Central memory CD8-positive, alpha-beta T cell (primary cell): ENCODE measurements at places on chromosomes 1 and 21.

- H3K4me3 ChIP-seq: no peak overlapping the region
- H3K27ac ChIP-seq: no peak overlapping the region
- H3K4me1 ChIP-seq: no peaks in the 10 kb centered on the region
- no peaks in the 10 kb centered on the region for H3K36me3 ChIP-seq
- H3K27me3 ChIP-seq: no peaks in the 10 kb centered on the region
These were observed 188.3 kb downstream of the ASTN1 start for GRCh38 chr1:176976225-176976624.

- H3K27me3 ChIP-seq: peaks cover 60% of the 10 kb centered on the region
- no peaks in the 10 kb centered on the region for H3K4me1 ChIP-seq
- H3K36me3 ChIP-seq: no peaks in the 10 kb centered on the region
- H3K27ac ChIP-seq: no peak overlapping the region
These were observed 32.4 kb downstream of the STYXL2 start for GRCh38 chr1:167126317-167126716.

GRCh38 chr21:35231090-35231489, 182.0 kb upstream of the RUNX1 start:
- no peak for DNase-seq
- no peak overlapping the region for H3K27ac ChIP-seq
- H3K36me3 ChIP-seq: peaks cover 2% of the 10 kb centered on the region
- H3K4me1 ChIP-seq: peaks cover 37% of the 10 kb centered on the region
- no peak overlapping the region for H3K4me3 ChIP-seq

DNA sequence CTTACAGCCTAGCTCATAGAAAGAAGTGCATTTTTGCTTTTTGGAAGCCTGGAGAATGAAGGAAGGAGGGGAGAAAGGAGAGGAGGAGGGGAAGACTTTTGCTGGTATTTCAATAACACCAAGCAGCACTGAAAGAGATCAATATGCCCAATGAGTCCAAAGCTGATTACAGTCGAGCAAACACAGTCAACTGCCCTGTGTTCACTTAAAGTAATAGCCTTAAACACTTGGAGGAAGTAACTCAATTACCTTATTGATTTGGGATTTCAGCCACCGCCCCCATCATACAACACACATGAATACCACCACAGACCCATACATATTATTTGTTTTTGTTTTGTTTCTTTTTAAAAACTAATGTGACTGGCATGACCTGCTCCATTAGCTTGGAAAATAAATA, 23.3 kb upstream of the RXRG start:
- H3K27ac ChIP-seq: no peak overlapping the region
- H3K4me3 ChIP-seq: no peak overlapping the region
- H3K36me3 ChIP-seq: no peaks in the 10 kb centered on the region
- H3K4me1 ChIP-seq: no peaks in the 10 kb centered on the region
- DNase-seq: no peak
- peaks cover 52% of the 10 kb centered on the region for H3K27me3 ChIP-seq

GRCh38 chr1:154270833-154271232, 1.6 kb upstream of the HAX1 start:
- no peaks in the 10 kb centered on the region for H3K27me3 ChIP-seq
- peak overlapping the region; percentile 99 for H3K27ac ChIP-seq
- no peak for DNase-seq
- H3K4me3 ChIP-seq: peak overlapping the region; percentile 98
- H3K4me1 ChIP-seq: peaks cover 29% of the 10 kb centered on the region

DNA sequence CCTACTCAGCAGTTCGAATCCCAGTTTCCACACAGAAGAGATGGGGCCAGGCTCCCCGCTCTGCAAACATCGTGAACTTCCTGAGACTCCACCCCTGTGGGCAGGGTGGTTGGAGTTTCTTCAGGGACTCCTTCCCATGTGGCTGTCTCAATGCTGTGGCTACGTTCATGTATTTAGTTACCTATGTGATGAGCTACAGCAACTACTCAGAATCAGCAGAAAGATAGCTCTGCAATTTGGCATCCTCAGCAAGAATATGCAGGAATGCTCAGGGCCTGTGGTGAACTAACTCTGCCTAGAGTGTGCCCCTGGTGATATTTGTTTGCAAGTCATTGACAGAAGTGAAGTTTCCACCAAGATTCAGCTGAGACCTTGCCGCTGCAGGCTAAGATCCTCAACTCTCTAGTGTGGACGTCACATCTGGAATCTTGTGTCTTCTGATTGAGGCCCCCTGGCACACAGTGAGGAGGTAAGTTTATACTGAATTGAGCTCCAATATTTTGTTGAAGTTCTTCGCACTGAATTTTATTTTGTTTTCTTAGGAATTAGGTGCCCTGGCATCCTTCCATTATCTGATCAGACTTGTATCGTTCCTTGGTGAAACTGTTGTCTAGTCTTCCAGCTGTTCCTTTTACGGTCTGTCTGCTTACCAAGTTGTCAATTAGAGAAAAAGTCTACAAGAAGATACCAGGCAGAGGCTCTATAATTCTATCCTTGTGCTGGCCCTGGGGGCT, 8.2 kb upstream of the GLRX2 start:
- H3K27ac ChIP-seq: no peak overlapping the region
- DNase-seq: no peak
- H3K36me3 ChIP-seq: no peaks in the 10 kb centered on the region
- no peaks in the 10 kb centered on the region for H3K27me3 ChIP-seq
- no peak overlapping the region for H3K4me3 ChIP-seq

- peak overlapping the region; percentile 29 for H3K27ac ChIP-seq
- H3K36me3 ChIP-seq: peaks cover 1% of the 10 kb centered on the region
- H3K4me1 ChIP-seq: peaks cover 40% of the 10 kb centered on the region
- H3K4me3 ChIP-seq: no peak overlapping the region
These were observed 25.6 kb downstream of the DPYD start for GRCh38 chr1:97895278-97895677.

GRCh38 chr1:202945483-202945882, 12.6 kb downstream of the ADIPOR1 start:
- H3K4me3 ChIP-seq: no peak overlapping the region
- H3K4me1 ChIP-seq: no peaks in the 10 kb centered on the region
- peaks cover 73% of the 10 kb centered on the region for H3K36me3 ChIP-seq
- no peak overlapping the region for H3K27ac ChIP-seq
- DNase-seq: no peak

GRCh38 chr1:18922319-18922726, 20.0 kb upstream of the ALDH4A1 start:
- no peak overlapping the region for H3K4me3 ChIP-seq
- H3K27ac ChIP-seq: no peak overlapping the region
- DNase-seq: no peak
